PC-3 (cell line): ENCODE measurements at places on chromosomes 3 and 15. TPM values are rescaled to one million over a fixed set of nuclear protein-coding genes. Genes with fewer than 3 reads are reported as not detected.

Gene CSPG4
- total RNA-seq, result 2.0 and 2.9 TPM in 2 replicates

Gene GUCA1C
- total RNA-seq, result not detected in 2 replicates

Gene SGO1
- 12.6 and 13.6 TPM in 2 replicates for total RNA-seq

GRCh38 chr3:31481697-31482096, 51.0 kb upstream of the STT3B start:
- DNase-seq, result peak; percentile 36

Gene LDHAL6B
- total RNA-seq, result not detected in 2 replicates

DNA sequence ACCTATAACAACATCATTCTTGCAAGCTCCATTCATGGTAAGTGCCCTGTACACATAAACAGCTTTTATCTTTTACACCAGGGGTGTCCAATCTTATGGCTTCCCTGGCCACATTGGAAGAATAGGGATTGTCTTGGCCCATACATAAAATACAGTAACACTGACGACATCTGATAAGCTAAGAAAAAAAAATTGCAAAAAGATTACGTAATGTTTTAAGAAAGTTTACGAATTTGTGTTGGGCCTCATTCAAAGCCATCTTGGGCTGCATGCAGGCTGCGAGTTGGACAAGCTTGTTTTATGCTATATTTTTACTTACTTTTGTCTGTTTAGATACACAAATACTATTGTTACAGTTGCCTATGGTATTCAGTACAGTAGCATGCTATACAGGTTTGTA, 31.6 kb downstream of the ZNF654 start:
- no peak for DNase-seq

DNA sequence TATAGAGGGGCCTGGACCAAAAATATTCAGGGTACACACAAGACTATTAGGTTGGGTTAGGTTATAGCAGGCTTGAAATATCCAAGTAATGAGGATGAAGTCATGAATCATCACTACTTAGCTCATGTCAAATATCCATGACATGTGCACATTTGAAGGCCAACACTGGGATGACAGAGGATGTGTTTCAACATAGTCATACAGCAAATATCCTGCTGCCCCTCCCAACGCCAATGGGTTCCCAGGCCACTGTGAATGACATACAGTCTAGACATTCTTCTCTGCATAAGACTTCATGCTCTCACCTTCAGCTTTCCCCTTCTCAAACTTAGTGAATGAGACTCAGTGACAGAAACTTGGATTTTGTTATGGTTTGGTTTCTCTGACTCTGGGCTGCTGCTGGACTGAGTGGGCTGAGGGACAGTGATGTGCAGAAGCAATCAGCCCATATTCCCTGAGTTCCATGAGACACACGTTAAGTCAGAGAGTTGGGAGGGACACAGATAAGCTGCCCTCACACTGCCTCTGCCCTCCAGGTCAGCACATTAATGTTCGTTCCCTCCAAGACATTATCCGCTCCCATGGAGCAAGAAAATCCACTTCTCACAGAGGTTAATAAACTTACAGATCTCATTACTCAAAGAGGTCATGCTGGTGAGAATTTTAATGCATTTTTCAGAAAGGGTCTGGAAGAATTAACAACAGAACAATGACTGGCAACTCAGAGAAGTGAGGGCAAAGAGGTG, 15.4 kb downstream of the HOMER2 start:
- DNase-seq, result peak; percentile 93

- DNase-seq, result no peak
These were observed 103.0 kb downstream of the MYLK start for GRCh38 chr3:123781138-123781537.

Gene COL6A5
- total RNA-seq, result not detected in 2 replicates

Gene CPN2
- 0.07 TPM in 1 of 2 replicates, not detected in the other for total RNA-seq

GRCh38 chr3:42734263-42734860, 31.8 kb upstream of the HHATL start:
- no peak for DNase-seq

Gene CLDN18
- total RNA-seq, result not detected in 2 replicates

DNA sequence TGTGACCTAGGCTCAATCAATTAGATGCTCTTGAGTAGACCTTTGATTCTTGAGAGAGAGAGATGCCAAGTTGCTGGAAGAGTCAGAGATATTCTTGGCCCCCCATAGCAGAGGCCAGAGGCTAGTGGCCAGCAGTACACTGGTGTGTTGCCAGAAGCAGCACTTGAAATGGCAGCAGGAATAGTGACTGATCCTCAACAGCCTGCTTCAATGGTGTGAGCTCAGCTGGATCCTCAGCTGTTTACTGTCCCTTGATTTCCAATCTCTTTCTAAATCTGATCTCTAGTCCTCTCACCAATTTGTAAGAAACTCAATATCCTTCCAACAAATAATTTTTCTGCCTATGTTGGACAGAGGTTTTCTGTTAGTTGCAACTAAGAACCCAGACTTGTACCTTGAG, 170.3 kb upstream of the CCDC54 start:
- no peak for DNase-seq

Gene SPATA12
- 0.12 and 0.47 TPM in 2 replicates for total RNA-seq

DNA sequence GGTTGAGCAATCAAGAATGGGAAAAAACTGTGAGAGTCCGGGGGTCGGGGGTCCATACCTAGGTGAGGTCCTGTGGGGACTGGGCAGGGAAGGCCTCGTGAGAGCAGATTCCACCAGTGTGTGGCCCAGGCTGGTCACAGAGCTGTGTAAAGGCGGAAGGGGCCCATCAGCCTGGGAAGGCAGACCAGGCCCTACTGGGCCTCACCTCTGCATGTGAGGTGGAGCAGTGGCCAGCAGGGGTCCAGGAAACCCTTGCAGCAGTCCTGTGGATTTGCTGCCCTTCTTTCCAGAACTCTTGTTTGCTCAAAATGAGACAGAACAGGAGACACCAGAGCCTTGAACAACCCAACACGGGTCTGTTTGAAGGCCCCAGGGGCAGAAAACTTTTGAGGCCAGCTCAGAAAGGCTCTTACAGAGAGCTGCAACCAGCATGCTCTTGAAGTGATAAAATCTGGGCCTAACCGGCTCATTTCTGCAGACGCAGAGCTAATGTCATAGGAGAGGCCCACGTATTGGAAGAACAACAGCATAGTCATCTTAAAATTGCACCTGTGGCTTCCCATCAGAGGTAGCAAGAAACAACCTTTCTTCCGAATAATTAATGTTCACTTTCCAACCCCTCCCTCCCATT, 30.3 kb upstream of the HHATL start:
- peak; percentile 7 for DNase-seq

Gene FHIT
- 1.2 and 3.6 TPM in 2 replicates for total RNA-seq

GRCh38 chr3:46383951-46384330, 13.2 kb downstream of the CCR5 start:
- peak; percentile 40 for DNase-seq

DNA sequence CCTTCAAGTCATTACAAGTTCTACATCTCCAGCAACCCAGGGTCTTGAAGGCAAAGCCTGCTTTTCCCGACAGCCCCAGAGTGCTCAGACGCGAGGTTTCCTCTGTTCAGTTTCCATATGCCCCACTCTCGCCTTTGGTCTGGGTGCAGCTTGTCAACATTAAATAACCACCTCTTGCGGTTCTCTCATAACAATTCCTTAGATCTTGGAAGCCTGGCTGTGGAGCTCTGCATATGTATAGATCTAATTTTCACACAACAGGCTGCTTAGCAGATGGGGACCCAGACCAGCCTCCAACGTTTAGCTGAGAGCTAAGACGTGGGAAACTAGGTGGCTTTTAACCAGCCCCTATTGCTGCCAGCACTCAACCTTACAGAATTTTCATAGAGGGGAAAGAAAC, 295.5 kb downstream of the RPLP1 start:
- DNase-seq, result no peak

- DNase-seq, result no peak
These were observed 5.4 kb downstream of the ZIC1 start for GRCh38 chr3:147414390-147415138.

Gene FRMD4B
- total RNA-seq, result 2.9 and 5.7 TPM in 2 replicates

- DNase-seq, result peak; percentile 62
These were observed 611.2 kb upstream of the CFAP20DC start for GRCh38 chr3:59660852-59661625.

DNA sequence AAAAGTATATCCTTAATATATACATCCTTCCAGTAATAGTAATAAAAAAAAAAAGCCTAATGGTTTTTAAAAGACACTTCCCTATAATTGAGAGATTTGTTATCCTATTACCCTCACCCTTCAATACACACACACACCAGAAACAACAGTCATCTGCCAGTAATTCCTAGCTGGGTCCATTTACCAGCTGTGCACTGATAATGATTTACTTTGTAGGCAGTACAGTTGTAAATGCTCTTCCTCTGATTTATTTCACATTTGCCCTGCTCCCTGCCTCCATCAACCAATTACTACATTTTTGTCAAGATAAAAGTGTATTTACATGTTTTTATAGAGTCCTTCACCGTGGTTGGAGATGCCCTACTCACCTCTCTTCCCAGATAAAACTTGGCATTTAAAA, 12.4 kb downstream of the TPM1 start:
- no peak for DNase-seq

Gene SNX22
- total RNA-seq, result 0.77 TPM in 1 of 2 replicates, not detected in the other

DNA sequence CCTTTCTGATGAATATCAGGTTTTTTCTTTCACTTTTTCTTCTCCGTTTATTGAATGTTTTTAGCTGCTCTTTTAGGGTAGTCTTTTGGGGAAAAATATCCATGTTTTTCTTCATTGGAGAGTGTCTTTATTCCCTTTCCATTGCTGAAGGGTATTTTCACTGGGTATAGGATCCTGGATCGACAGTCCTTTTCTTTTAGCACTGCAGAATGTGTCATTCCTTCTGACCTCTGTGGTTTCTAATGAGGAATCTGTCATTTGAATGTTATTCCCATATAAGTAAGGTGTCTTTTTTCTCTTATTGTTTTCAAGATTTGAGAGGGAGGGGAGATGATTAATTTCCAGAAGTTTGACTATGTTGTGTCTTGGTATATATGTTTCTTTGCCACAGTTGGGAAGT, 96.8 kb downstream of the BBX start:
- peak; percentile 26 for DNase-seq

Gene WNT5A
- 21.8 and 28.5 TPM in 2 replicates for total RNA-seq

- DNase-seq, result no peak
These were observed 107.5 kb downstream of the TIGIT start for GRCh38 chr3:114401346-114401745.

GRCh38 chr3:153785901-153786300, 335.3 kb upstream of the ARHGEF26 start:
- peak; percentile 16 for DNase-seq

DNA sequence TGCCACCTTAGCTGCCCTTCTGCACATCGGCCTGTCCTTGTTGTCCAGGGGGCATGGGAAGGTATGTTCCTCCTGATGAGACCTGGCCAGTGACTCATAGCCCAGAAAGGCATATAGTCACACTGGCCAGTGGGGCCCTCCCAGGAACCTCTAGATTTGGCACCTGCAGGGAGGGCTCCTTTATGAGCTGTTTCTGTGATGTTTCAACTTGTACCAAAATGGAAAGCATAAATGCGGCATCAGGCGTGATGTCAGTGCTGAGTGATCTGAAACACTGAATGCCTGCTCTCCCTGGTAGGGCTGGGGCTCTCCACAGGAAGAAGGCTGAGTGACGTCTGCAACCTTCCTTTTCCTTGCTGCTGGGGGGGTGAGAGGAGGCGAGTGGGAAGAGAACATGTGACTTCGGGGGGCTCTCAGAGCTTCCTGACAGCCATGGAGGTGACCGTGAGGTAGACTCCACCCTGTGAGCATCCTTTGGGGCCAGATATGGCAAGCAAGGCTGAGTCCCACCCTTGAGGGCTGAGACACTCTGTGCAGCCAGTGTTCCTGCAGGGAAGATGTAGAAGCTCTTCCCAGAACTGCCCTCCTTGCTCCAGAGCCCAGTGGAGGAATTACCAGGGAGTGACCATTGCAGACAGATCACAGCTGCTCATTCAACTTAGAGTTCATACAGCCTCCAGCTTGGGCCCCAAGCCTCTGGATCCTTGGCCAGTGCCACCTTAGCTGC, 37.1 kb upstream of the APEH start:
- DNase-seq, result peak; percentile 25

- DNase-seq, result no peak
These were observed 4.0 kb downstream of the TEX9 start for GRCh38 chr15:56369234-56369633.

DNA sequence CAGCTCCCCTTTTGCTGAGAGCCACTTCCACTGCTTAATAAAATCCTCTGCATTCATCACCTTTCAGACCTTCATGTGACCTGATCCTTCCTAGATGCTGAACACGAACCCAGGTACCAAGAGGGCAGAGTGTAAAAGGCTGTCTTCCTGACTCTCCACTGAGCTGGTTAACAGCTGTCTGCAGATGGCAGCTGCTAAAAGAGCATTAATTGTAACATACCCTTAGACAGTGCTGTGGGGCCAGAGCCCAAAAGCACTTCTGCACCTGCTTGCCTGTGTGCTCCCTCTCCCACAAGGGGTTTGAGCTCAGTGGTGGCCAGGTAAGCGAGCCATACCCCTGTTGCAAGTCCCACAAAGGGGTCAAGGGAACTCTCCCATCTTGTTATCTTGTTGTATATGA, 187.3 kb downstream of the UBE2E2 start:
- DNase-seq, result no peak

Gene KLHL6
- not detected in 2 replicates for total RNA-seq
